Fibroblast of skin of scalp (primary cell): ENCODE measurements at places on chromosomes 4 and X.

DNA sequence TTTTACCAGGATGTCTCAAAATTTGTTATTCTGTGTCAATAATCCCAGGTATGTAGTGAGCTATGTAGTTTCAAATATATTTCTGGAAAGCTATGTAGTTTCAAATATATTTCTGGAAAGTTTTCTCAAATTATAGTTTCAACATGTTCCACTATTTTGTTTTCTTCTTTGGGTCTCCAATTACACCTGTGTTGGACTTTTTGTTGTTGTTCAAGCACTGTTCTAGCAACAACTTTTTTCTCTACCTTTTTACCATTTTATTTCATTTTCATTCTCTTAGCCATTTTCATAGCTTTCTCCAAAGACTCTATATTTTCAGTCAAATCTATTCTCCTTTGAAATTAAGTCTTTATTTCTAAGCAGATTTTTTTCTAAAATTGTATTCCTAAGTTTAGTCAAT, 88.4 kb downstream of the LCORL start:
- no peak for DNase-seq

GRCh38 chr4:40890764-40891163, 141.0 kb downstream of the NSUN7 start:
- DNase-seq, result no peak

GRCh38 chr4:123675567-123675966, 279.0 kb downstream of the SPRY1 start:
- DNase-seq, result no peak

- DNase-seq, result no peak
Observed at GRCh38 chr4:175790083-175790482, 22.0 kb downstream of the GPM6A start.

DNA sequence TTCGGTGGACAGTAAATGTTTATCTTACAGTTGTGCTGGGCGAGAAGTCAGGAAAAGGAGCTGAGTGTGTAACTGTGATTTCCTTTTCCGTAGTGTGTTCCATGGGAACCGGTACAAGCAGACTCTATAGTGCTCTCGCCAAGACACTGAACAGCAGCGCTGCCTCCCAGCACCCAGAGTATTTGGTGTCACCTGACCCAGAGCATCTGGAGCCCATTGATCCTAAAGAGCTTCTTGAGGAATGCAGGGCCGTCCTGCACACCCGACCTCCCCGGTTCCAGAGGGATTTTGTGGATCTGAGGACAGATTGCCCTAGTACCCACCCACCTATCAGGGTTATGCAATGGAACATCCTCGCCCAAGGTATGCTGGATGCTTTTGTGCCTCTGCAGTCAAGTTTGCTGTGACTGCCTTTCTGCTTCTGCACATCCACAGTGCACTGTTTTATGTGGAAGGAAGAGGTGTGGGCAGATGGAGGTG, 27.4 kb downstream of the NOCT start:
- no peak for DNase-seq

DNA sequence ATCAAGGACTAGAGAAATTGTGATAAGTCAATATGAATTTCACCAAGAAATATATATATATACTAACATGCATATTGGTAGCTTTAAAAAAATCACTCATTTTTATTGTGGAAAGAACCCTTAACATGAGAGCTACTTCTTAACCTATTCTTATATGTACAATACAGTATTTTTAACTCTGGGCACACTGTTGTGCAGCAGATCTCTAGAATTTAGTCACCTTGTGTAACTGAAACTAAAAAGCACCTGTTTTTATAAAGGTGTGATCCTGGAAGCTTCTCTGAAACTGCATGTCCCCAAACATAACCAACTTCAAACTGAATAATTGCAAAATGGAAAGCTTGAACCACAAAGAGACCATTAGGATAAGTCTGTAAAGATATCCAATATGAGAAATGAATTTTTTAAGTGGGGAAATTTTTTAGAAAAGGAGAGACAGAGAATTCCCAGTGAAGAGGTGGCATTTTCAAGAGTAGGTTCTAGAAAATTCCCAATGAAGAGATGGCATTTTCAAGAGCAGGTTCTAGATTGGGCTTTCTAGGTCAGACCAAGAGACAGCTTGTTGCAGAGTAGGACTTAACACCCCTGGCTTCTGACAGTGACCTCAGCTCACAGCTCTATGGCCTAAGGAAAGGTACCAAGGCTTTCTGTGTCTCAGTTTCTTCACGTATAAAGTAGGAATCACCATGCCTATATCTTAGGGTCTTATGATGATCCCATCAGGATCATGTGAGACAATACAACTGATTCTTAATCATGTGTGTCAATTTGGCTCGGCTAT, 22.0 kb upstream of the PPARGC1A start:
- no peak for DNase-seq

DNA sequence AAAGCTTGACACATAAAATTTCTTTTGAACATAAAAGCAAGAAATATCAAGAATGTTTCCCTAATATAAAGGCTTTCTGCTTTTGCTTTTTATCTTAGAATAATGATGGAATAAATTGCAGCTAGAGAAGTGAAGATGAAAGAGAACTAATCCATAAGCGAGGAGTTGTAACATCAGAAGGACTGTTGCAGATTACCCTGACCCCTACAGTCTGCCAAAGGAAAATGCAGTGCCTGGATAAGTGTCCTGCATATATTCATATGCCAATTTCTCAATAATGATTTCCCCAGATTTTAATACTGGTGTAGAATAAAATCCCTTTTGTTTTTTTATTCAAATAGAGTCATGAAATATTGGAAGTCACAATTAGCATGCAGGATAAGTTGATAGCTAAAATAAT, 115.9 kb downstream of the MAGEC2 start:
- peak; percentile 0 for DNase-seq

DNA sequence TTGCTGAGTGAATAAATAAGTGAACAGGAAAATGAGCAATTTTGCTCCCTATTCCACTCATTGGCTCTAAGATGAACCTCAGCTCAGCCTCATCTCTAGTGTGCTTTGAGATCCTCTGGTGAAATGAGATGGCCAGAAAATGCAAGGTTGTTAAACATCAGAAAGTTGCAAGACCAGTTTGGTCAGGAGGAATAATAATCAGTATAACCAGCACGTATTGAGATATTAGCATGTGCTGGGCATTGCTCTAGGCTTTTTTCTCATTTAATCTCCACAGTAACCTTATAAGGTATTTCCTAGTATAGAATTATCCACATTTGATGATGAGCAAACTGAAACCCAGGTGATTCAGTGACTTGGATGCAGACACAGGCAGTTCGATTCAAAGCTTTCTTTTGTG, 110.5 kb upstream of the PAK3 start:
- DNase-seq, result no peak

GRCh38 chrX:100445593-100445992, 35.5 kb upstream of the PCDH19 start:
- no peak for DNase-seq

DNA sequence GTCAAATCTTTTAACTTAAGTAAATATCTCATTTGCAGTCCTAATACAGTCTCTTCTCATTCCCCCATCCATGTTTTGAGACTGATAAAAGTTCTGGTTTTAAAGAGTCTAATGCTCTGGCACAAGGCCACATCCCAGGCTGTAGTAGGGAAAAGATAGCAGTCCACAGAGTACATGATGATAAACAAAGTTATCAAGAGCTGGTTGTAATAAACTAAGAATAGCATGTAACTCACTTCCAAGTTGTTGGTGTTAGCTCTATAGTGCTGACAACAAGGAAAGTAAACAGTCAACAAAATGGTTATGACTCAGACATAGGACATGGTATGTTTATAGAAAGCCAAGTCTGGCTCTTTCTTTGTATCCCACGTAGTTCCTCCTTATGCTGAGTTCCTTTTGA, 21.8 kb upstream of the AREG start:
- no peak for DNase-seq

GRCh38 chr4:82779032-82779431, 19.6 kb downstream of the SCD5 start:
- DNase-seq, result no peak

- DNase-seq, result no peak
Observed at GRCh38 chr4:135724421-135724820, 1522.8 kb upstream of the PABPC4L start.

DNA sequence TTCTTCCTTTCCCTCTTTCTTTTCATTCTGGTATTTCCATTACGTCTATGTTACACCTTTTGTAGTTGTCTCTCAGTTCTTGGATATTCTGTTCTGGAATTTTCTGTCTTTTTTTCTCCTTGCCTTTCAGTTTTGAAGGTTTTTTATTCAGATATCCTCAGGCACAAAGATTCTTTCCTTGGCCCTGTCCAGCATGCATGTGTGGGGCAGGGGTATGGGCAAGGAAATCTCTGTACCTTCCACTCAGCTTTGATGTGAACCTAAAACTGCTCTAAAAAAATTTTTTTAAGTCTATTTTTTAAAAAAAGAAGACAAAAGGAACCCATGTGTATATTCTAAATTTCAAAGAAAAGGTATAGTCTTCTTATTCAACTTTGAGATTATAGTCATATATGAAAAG, 180.5 kb downstream of the SOWAHB start:
- no peak for DNase-seq

GRCh38 chrX:44439242-44439794, 95.8 kb upstream of the EFHC2 start:
- no peak for DNase-seq

- DNase-seq, result peak; percentile 3
Observed at GRCh38 chrX:104987063-104987462, 233.4 kb downstream of the TEX13A start.

DNA sequence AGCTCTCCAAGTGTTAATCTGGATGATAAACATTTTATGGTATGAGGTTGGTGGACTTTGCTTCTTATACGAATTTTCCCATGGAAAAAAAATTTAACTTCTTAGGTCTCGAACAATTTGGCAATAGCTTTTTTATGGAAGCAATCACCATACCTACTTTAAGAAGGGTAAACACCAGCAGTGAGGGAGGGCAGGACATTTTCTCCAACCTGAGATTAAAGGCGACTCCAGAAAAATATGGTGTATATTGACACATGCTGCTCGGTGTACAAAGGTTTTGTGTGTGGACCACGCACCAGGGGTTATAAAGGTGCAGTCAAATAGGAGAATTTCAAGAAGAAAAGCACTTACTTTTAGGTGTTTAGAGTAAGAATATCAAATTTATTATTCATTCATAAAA, 34.2 kb upstream of the SULT1E1 start:
- no peak for DNase-seq

DNA sequence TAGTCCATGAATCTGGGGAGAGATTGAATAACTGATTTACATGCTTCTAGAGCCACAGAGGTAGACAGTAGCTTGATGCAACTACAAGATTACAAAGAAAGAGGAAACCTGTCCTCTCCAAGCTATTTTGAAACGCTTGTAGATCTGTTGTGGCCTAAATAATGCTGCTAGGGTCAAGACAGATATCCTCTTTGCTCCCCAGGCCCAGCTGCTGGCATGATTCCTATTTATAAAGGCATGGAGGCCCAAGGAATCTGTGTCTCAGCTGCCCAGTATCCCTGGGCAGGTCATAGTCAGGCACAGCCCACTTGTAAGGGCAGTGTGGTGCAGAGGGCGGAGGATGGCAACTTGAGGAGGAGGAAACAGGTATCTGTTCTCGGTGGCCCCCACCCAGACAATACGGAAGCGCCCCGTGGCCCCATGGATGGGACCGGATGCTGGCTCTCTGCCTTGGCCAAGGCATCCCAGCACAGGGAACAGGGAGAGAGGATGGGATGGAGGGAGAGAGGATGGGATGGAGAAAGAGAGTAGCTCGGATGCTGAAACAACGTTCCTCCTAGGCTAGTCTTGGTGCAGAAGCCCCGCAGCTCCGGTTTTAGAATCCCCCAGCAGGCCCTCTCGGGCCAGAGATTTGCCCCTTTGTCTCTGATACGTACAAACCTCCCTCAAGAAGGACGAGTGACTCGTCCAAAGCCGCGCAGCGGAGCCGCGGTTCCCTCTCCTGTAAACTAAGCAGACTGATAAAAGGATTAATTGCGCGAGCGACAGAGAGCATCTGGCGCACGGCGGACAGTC, 767 bp upstream of the SMIM20 start:
- DNase-seq, result no peak

DNA sequence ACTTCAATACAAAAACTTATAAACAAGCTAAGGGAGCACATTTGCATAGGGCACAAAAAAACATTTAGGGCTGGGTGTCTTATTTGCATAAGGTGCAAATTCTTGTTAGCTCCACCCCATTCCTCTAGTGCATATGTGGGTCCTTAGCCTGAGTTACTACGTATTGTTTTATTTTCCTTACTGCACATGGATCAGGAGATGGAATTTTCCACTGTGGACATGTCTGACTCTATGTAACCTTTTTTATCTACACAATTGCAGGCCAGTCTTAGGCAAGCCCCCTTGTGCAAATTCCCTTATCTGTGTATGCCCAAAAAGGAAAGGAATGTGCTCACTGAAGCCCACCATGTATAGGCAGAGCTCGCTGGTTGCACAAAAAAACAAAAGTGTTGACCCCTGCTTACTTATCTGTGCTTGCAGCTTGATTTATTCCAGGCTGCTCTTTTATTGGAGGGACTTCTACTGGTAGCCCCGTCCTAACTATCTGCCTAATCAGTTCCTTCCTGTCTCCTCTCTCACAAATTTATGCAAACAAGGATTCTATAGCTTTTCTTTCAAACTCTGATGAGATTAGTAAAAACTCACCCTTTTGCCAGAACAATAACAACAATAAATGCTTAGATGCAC, 359.0 kb upstream of the MAGEB16 start:
- DNase-seq, result no peak

- no peak for DNase-seq
Observed at GRCh38 chr4:174265916-174266315, 17.6 kb downstream of the FBXO8 start.

DNA sequence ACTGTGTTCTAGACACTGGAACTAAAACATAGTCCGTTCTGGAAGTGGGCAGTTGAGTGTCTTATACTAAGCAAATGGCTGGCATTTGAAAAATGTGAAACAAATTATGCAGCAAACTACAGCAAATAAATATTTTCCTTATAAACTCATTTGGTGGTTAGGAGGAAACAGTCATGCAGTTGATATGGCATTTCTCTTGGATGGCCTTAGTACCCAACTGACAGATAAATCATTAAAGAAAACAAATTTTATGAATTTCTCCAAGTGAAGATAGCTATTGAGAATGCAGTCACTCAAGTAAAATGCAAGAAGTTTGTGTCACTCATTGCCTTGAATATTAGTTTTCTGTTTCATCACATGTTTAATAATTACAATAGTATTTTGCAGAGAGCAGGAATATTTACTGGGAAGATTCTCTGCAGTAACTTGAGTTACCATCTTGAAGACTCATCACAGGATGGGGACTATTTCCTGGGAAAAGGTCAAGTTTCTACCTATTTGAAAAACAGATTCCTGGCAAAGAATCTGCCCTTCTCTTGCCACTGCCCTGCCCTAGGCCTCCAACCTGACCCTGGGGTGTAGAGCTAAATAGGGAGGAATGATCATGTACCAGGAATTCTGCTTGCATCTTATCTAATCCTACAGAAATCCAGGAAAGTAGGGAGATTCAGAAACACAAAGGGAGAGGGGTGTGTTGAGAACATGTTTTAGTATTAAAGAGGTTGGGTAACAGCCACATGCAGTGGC, 105.9 kb downstream of the SH3RF1 start:
- peak; percentile 89 for DNase-seq

DNA sequence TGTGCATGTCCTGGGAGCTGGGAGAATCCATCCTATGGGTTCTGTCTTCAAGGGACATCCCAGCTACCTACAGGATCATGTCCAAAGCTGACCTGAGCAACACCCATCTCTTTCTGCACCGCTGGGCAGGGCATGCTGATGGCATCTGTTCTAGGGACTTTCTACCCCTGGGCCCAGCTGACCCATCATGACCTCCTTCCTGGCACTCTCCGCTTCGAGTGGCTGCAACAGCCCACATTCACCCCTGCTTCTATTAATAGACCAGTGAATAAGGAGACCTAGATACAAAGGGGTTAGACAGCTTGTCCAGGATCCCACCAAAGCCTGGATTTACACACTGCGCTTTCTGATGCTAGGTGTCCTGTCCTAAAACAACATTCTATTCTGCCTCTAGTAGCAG, 44.6 kb upstream of the GPR173 start:
- DNase-seq, result no peak
